ENCODE measurements at places on chromosomes 4 and X. TPM values are rescaled to one million over a fixed set of nuclear protein-coding genes. Genes with fewer than 3 reads are reported as not detected.

DNA sequence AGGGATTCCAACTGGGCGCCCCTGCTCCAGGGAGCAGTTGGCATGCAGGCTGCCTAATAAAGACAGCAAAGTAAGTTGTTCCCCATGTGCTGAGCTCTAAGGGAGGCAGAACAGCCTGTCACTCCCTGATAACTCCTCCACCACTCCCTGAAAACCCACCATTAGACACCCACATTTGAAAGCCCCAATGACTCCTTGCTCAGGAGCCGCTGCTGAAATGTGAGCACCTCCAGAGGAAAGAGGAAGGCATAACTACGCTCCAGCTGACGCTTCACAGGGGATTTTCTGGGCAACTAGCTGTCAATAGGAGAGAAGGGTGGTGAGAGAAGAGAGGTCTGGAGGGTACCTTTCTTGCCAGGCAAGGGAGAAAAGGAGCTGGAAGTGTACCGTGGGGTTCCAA is 62.5 kb downstream of the NPY1R start:
- DNase-seq = no peak

- no peak for DNase-seq
These were observed 36.0 kb downstream of the LHFPL1 start for GRCh38 chrX:112643721-112644120.

- DNase-seq = no peak
These were observed 234.3 kb upstream of the HHIP start for GRCh38 chr4:144411700-144412099.

- no peak for DNase-seq
These were observed 6.8 kb upstream of the MOB1B start for GRCh38 chr4:70895405-70895804.

GRCh38 chr4:70191647-70192046 is 3.9 kb upstream of the ODAM start:
- no peak for DNase-seq

DNA sequence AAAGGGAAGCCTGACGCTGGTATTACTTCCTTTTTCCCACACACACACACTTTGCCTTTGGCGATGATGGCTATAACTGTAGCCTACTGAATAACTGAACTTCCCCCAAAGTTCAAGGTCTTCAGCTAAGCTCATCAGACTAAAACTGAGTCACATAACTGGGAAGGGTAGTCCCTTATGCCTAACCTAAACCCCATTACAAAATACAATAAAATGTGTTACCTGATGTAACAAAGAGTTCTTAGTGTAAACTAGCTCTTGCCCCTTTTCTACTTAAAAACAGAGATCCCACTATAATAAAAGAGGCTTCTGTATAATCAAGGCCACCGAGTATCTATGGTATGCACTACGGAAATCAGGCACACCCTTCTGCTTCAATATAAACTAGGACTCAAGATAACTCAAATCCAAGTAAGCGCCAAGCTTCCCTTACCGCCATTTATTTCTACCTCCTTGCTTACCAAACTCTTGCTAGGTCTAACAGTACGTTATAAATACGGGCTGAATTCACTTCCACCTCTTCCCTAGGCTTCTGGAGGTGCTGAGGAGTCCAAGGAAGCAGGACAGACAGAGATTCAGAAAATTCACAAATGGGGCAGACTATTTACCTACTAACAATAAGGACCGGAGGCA is 2.4 kb downstream of the OTUD4 start:
- DNase-seq = no peak

GRCh38 chr4:86818841-86819240 is 30.3 kb downstream of the SLC10A6 start:
- DNase-seq = no peak

DNA sequence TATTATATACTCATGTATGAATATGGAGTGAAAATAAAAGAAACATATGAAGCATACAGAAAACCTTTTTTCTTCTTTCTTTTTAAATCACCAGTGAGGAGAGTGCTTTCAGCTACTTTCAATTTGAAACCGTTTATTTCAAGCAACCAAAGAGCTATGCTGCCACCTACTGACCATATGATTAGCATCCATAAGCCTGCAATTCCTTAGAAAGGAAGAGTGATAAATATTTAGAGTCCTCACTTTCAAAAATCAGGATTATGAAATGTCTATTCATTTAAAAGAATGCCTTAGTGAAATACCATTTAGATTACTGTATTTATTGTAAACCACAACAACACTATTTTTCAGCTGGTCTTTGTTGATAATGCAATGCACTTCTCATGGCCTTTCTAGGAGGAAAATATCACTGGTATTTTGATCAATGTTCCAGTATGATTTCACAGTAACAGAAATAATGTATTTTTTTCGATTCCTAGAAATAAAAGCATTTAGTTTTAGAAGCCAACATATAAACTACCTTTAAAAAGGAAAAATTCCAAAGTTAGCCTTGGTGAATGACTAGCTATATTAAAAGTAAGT is 667.6 kb downstream of the PCDH18 start:
- DNase-seq = no peak

DNA sequence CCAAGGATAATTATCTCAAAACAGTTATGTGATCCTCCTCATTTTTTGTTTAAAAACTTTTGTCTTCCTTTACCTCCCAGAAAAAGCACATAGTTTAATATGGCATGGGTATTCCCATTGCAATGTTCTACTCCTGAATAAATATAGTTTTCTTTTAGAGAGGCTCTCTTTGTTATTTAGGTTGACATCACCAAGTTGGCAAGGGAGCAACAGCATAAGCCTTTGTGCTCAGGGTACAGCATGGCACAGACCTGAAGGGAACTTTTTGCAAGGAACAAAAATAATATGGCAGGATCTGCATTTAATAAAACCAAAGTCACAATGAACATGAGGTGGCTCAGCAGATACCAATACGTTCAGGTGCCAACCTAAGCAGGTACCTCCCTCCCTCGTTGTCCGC is 47.1 kb upstream of the NPY2R start:
- DNase-seq = no peak

DNA sequence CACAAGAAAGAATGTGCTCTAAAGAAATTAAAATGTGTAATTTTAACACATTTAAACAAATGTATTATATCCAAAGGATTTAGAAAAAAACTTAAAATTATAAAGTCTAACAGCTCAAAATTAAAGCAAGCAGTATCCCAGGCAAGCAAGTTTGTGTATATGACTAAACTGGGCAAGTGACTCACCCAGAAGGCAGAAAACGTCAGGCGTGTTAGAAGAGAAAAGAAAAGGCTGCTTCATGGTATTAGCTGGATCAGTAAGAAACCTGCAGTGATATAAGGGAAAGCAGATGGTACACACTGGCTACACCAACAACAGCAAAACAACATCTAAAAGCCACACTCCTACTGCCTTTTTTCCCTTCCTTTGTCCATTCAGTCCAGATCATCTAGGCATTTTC is 250.6 kb upstream of the NDST3 start:
- DNase-seq = no peak

DNA sequence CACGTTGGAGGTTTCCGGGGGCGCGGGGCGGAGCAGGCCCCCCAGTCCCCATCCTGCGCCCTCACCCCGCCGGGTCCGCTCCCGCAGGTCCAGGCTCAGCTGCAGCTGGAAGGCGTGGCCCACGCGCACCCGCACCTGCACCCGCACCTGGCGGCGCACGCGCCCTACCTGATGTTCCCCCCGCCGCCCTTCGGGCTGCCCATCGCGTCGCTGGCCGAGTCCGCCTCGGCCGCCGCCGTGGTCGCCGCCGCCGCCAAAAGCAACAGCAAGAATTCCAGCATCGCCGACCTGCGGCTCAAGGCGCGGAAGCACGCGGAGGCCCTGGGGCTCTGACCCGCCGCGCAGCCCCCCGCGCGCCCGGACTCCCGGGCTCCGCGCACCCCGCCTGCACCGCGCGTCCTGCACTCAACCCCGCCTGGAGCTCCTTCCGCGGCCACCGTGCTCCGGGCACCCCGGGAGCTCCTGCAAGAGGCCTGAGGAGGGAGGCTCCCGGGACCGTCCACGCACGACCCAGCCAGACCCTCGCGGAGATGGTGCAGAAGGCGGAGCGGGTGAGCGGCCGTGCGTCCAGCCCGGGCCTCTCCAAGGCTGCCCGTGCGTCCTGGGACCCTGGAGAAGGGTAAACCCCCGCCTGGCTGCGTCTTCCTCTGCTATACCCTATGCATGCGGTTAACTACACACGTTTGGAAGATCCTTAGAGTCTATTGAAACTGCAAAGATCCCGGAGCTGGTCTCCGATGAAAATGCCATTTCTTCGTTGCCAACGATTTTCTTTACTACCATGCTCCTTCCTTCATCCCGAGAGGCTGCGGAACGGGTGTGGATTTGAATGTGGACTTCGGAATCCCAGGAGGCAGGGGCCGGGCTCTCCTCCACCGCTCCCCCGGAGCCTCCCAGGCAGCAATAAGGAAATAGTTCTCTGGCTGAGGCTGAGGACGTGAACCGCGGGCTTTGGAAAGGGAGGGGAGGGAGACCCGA is 14.0 kb downstream of the SHOX start:
- no peak for DNase-seq

DNA sequence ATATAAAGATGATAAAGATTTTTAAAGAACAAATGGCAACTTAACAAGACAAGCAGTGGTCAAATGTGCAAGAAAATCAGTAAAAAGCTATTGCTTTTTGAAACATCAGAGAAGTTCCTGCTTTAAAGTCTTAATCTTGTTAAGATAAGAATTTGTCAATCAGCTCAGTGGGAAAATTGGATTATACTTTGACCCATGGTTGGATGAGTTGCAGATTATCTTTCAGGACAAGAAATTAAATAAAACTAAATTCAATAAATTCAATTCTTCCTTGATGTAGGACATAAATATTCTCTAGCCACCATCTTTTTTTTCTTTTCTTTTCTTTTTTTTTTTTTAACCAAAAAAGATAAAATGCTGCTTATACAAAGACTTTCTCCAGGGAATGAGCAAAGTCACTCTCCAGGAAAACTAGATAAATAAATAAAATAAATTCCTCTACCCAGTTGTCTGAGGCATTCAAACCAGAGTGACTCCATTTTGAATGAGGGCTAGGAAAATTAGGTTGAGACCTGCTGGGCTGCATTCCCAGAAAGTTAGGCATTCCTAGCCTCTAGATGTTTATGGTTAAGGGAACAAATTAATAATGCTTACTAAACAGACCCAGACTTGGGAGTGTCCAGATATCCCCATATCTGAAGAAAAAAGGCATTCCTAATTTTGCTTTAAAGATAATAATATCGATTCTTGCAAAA is 211.2 kb downstream of the SNCA start:
- no peak for DNase-seq

- DNase-seq = no peak
These were observed 191.4 kb downstream of the MGST2 start for GRCh38 chr4:139857021-139857420.

GRCh38 chr4:129046055-129046959 is 47.0 kb downstream of the SCLT1 start:
- DNase-seq = no peak

GRCh38 chr4:147823130-147823529 is 91.2 kb downstream of the ARHGAP10 start:
- DNase-seq = no peak

DNA sequence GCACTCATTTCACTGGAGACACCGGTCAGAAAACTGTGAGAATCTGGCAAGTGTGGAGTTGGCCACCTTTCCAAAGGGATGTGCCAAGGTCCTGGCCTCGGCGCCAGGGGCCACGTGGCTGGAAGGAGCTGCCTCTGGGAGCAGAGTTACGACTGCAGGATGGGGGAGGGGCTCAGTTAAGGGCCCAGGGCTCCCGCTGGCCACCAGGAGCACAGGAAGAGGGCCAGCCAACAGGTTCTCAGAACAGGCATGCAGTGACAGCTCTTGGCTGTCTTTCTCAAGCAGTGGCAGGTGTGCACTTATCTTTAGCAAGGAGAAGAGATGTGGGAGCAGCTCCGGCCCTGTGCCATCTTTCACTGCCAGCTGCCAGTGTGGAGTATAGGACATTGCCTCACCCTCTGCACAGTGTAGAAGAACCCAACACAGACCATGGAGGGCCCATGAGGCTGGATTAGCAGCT is 115.9 kb upstream of the RBPJ start:
- DNase-seq = peak; percentile 63

DNA sequence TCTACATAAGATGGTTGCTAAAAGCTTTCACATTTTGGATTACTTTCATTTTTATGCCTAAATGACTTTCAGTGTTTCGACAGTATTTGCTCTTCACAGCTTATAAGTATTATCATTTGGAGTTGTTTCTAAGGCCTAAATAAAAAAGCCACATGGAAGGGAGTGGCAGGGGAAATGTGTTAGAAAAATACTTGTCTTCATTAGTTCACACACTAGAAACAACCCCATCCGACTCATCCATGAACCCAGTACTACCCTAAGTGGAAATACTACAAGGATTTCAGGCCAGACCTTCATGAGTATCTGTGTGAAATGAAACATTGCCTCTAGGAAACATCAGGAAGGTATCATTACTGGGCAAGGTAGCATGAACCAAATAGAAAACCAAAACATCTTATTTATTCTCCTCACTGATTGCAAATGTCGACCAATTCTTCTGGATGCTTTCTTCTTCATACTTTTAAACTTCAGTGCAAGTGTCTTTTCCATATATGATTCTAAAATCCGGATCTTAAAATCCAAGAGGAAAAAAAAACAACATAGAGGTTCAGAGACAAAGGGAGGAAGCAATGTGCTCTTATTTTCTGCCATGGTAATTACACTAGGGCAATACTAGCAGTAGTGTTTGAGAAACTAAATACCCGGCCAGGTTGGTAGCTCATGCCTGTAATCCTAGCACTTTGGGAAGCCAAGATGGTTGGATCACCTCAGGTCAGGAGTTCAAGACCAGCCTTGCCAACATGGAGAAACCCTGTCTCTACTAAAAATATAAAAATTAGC is 349.4 kb downstream of the ARHGAP24 start:
- no peak for DNase-seq

The PAGE5 gene
- not detected for total RNA-seq

The TKTL2 gene
- total RNA-seq = 0.18 TPM

The TMEM150C gene
- 14.3 TPM for total RNA-seq

The RHOXF2 gene
- total RNA-seq = not detected

The VMA21 gene
- 28.0 TPM for total RNA-seq

The GASK1B gene
- total RNA-seq = 100 TPM

The EDA2R gene
- 2.9 TPM for total RNA-seq

The XAGE2 gene
- 1.7 TPM for total RNA-seq

The COL4A6 gene
- 1.2 TPM for total RNA-seq
